ENCODE measurements at places on chromosomes 7 and 10.

GRCh38 chr7:117251687-117252086 is 71.2 kb downstream of the WNT2 start:
- DNase-seq = no peak

GRCh38 chr10:113479346-113480080 is 73.3 kb upstream of the HABP2 start:
- no peak for DNase-seq

GRCh38 chr7:44636041-44636584 is 29.7 kb downstream of the OGDH start:
- DNase-seq = no peak

- DNase-seq = no peak
Measured at GRCh38 chr7:295155-296154, 5.5 kb downstream of the FOXL3 start.

DNA sequence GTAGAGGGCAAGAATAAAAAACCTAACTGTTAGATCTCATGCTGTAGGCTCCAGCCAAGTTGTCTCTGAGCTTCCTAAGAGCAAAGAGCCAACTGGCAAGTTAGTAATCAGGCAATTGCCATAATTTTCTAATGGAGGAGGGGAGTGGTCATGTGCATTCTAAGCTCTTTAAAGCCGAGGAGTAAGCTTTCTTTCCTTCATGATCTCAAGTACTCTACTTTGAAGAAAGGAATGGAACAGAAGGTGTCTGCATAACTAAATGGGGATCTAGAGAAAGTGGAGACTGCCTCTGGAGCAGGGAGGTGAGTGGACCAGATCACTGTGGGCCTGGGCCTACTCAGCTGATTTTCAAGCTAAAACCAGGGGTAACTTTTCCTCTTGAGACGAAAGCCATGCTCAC is 37.7 kb upstream of the TOMM7 start:
- no peak for DNase-seq

- DNase-seq = no peak
Measured at GRCh38 chr10:59362144-59362958, at the start of gene FAM13C. TSS of gene FAM13C (minus strand) at chr10:59362549. CDS start at chr10:59362460, 89 bp downstream.

- no peak for DNase-seq
Measured at GRCh38 chr7:67678419-67678818, 681.8 kb downstream of the TYW1 start.

DNA sequence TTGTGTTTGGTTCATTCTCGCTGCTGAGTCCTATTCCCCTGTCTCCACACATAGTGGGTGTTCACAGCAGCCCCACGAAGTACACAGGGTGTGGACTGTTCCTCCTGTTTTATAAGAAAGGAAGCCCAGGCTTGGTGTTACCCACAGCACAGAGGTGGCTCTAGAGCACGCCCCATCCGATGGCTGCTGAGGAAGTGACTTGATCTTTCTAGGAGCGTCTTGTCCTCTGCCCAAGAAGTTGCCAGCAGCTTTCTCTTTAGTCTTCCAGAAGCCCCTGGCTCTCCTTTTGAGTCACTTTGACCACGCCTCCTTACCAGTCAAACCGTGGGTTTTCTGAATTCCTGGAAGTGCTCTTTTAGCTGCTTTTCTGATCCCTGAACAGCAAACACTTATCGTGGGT is 94.0 kb downstream of the GRK5 start:
- peak; percentile 90 for DNase-seq

DNA sequence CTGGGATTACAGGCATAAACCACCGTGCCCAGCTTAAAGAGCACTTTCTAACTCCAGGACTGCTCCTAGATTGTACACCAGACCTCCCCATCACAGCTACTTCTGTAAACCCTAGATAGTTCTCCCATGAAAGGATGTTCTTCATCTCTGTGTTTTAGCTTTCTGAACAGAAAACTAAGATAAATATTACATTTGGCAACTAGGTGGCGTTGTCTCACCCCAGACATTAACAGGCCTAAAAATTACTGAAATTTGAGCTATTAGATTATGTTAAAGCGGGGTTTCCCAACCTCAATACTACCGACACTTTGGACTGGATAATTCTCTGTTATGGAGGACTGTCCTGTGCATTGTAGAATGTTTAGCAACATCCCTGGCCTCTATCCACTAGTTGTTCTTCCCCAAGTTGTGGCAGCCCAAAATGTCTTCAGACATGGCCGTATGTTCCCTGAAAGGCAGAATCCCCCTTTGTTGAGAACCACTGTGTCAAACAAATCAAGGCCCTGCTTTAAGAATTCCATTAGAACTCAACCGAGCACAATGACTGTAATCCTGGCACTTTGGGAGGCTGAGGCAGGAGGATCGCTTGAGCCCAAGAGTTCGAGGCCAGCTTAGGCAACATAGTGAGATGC is 19.1 kb downstream of the ATOH7 start:
- DNase-seq = peak; percentile 35

GRCh38 chr7:28272461-28272877 is 91.9 kb upstream of the JAZF1 start:
- peak; percentile 33 for DNase-seq

DNA sequence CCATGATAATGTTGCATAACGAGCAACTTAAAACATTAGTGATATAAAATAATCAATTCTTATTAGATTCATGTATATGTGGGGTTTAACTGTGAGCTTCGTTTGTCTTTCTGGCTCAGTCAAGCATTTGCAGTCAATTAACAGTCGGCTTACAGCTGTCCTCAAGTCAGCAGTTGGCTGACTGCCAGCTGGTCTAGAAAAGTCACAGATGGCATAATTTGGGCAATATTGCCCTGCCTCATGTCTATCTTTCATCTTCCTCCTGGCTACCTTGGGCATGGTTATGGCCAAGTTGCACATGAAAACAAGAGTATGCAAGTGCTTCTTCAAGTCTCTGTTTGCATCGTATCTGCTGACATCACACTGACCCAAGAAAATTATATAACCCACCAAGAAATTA is 186.1 kb upstream of the ZWINT start:
- DNase-seq = no peak

Measured in CD4-positive, alpha-beta T cell treated with Interleukin-2 at 100 ng/mL for 4 hours (primary cell).